ENCODE measurements at places on chromosomes 3 and 15.

DNA sequence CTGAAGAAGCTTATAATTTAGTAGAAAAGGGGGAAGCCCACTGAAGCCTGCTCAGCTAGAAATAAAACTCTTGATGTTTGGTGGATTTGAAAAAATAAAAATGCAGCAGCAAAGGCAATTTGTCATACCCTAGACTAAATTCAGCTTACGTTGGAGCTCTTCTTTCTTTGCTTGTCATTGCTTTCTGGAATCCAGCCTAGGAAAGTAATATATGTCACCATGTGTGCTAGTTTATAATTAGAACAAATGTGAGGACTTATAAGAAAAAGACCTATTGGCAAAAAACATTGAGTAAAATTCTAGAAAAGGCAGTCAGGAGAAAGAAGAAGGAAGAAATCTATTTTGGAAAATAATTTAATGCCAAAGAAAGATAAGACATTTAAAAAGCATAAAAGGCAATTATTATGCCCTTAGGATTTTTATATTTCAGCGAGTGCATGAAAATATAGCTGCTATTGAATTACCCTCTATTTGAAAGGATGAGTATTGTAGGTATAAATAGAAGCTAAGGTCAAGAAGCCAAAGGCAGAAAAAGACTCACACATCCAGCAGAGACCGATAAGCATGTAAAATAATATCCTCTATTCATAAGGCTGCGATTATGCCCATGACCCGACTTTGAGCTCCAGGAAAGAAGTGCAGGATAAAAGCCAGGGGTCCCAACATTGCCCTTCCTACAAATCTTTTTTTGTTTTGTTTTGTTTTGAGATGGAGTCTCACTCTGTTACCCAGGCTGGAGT, 10.6 kb upstream of the BTBD1 start:
- DNase-seq: no peak

GRCh38 chr3:104510131-104510849, 856.4 kb upstream of the ALCAM start:
- DNase-seq: no peak

DNA sequence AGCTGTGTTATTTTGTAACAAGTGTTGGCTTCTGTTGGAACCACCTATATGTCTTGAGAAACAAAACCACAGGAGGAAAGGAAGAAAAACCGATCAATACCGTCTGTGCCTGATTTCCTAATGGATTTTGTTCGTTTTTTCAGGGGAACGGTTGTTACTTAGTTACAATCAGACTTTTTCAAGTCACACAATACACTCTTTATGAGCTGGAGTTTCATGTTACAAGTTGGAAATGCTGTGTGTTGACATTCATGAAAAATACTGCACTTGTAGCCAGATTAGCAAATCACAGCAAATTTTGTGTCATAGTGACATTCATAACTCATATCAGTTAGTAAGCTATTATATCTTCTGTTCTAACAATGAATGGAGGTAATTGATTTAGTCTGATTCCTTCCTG, 78.9 kb downstream of the SLTM start:
- no peak for DNase-seq

DNA sequence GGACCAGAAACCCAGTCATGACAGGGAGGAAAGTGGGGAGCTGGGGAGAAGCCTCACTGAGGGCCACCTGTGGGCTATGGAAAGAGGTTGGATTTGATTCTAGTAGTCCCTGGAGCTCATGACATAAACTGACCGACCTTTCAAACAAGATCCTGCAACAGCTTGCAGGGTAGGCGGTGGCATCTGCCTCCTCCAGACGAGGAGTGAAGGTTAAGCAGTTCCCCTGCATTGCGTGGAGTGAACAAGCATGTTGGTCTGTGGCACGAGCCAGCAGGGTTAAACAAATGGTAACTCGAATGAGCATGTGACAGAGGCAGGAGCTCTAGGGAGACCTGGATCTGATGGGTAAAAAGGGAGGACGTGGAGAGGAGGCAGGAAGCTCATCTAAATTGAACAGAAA, 12.7 kb downstream of the TGM4 start:
- no peak for DNase-seq

- DNase-seq: no peak
Observed at GRCh38 chr3:115160295-115160694, 13.2 kb upstream of the ZBTB20 start.

DNA sequence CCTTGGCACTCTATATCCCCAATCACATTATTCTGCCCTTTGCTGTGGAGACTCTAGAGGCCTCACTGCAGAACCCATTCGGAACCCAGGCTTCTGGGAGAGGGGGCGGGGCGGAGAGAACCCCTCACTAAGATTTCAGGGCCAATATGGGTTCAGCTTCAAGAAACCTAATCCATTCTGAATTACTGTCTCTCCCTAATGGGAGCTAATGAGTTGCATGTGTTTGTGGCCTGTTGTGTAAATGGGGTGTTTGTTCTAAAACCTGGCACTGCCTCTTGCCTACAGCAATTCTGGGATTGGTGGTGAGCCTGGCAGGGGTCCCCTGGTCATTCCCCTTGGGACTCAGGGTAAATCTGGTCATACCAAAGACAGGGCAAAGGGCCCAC, 605 bp upstream of the RASL12 start:
- no peak for DNase-seq

DNA sequence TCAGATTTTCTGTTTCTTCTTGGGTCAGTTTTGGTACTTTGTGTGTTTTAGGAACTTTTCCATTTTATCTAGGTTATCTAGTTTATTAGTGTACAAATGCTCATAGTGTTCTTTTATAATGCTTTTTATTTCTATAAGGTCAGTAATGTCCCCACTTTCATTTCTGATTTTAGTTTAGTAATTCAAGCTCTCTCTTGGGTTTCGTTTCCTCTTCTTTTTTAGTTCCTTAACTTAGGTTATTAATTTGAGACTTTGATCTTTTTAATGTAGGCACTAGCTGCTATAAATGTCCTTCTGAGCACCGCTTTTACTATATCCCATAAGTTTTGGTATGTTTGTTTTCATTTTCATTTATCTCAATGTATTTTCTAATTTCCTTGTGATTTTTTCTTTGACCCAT, 27.0 kb upstream of the CD200R1L start:
- no peak for DNase-seq

DNA sequence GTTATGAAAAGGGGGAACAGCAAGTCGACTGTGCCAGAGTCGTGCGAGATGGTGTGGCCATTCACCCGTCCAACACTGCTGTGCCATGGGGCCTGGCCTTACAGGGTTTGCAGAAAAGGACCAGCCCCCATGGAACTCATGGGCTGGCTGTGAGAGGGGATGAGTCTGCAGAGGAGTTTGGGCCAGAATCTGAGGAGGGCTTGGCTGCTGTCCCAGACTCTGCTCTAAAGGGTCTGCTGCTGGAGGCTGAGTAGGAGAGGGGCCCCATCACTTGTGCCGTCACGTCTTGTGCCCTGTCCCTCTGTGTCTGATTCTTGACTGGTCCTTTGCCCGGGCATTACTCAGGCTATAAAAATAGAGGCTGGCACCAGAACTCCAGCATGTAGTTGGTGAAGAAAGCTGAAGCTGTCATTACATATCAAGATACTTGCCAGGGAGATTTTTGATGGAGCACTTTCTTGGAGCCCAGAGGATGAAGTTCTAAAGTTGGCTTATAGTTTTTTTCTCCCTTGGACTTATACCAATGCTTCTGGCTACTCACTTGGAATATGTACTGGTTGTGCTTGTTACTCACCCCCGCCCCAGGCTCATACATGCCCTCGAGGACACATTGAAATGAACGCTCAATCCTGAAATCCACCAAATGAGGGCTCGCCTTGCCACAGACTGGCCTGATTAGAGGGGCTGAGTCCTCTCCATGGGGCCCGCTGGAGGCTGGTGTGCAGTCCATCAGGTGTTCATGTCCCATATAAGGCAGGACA, 10.2 kb downstream of the PXYLP1 start:
- peak; percentile 13 for DNase-seq

DNA sequence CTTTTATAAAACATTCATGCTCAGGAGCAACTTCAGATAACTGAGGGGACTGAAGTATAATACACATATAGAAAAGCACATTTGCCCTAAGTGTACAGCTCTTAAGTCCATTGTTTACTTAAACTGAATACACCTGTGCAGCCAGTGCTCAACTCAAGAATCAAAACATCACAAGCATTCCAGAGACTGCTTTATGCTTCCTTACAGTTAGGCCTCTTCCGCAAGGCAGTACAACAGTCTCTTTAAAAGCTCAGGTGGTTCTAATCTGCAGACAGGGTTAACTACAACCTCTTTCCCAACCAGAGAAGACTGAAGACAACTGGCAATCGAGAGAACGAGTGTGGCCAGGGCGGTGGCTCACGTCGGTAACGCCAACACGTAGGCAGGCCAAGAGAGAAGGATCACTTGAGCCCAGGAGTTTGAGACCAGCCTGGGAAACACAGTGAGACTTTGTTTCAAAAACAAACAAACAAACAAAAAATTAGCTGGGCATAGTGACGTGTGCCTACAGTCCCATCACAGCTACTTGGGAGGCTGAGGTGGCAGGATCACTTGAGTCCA, 16.9 kb downstream of the MCCC1 start:
- DNase-seq: no peak

- no peak for DNase-seq
Observed at GRCh38 chr3:131975047-131975446, 59.8 kb downstream of the CPNE4 start.

DNA sequence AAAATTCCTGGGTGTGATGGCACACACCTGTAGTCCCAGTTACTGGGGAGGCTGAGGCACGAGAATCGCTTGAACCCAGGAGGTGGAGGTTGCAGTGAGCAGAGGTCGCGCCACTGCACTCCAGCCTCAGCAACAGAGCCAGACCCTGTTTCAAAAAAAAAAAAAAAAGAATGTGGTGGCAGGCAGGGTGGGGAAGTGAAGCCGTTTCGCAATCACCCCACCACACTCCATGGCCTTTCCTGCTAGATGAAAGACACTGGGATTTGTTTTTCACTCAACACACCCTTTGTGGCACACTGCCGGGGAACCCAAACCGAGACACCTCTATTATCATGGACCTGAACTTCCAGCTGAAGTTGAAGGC, 172.4 kb upstream of the IQSEC1 start:
- no peak for DNase-seq

GRCh38 chr15:71400294-71400693, 285.0 kb downstream of the THSD4 start:
- DNase-seq: no peak

DNA sequence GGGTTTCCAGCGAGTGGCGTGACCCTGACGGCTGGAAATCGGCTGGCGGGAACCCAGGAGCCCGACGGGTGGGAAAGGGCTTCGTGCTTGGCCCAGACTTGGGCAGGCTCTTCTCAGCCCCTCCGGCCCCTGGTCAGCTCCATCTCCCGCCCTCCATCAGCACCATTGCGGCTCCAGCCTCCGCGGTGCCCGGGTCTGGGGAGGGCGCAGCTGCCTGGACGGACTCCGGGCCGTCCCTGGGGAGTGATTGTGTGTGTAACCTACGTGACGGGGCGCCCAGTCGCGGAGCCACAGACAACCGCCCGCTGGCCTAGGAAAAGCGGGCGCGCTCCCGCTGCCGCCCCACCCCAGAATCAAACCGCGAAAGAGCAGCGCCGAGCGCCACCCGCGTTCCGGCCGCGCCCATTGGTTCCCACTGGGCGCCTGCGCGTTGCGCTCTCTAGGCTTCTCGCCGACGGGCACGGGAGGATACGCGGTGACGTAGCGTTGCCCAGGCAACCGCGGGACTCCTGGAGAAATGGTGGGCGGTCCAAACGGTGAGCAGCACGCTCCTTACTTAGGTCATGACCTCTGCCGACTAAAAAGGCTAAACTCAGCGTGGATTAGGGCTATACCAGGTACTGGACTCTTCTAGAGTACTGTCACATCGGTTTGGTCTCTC, at the start of gene CFAP20DC:
Gene CFAP20DC, minus strand, starts transcription at position 355 of the 661 bp plus-strand sequence. CDS start 394 bp downstream, outside the sequence.
- DNase-seq: peak; percentile 99

DNA sequence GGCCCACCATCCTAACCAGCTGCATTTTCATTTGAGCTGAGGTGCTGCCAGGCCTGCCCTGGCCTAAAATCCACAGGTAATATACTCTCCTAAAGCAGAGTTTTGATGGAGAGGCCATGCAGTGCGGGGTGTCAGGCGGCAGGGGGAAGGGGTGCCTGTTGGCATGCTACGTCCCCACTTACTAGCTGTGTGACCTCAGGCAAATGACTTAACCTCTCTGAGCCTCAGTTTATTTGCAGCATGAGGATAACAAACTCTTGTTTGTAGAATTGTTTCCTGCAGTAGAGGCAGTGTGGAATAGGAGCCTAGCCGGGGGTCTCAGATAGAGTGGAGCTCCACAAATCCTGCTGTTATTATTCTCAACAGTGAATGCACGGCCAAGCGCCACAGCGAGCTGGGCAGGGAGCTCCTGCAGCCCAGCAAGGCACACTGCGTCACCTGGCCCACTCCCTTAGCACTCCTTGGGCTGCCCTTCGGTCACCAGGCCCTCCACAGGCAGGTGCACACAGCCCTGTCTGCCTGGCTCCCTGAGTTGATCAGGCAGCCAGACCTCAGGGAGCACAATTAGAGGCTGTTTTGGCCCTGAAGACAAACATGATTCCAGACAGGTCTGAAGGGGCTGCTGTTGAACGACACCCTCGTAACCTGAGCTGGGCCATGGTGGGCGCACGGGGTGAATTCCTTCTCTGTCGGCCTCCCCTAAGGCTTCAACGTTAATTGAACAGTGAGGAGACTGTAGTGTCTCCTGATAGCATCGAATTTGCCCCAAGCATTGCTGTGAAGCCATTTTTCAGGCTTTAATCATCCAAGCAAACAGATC, 248.8 kb upstream of the LYSMD4 start:
- DNase-seq: no peak

DNA sequence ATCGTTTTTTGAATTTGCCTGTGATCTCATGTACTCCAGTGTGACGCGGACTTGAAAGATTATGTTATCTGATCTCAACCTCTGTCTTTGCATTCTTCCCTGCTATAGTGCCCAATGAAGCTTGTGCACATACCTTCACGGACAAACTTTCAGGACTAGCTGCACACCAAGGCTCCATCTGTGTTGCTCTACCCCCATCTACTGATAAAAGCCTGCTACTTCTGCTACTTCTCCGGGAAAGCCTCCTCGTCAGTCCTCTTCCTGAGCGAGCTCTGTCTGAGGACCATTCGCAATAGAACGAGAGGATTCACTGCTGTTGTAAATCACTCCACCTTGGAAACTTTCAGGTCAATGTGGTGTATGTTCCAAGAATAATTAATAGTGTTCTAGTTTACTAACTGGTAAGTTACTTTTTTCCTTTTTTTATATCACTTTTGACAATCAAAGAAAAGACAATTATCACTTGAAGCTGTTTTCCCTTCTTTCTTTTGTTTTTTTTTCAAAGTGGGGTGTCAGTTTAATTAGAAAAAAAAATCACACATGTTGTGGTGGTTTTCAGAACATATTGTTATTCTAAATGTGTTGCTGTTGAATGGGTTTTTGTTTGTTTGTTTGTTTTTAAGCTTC, 217.6 kb downstream of the ARRDC4 start:
- peak; percentile 37 for DNase-seq

DNA sequence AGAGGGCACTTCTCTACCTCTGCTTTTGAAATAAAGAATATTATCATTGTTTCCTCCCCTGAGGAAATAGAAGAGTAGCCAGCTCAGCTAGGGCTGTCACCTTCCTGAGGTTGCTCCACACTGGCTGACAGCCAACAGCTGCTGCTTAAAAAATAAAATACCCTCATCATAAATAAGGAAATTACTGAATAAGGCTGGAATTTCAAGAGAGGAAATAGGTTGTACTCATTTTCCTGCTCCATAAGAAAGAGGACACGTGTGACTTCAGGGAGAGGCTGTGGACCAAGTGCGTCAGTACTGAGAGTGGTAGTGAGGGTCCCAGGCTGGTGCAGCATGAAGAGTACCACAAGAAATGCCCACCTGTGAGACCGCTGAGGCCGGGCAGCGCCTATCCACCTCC, 8.1 kb upstream of the C2CD4B start:
- DNase-seq: no peak
